Spinal cord (tissue), 10 donors: ENCODE measurements at places on chromosomes 7 and 10. TPM values are rescaled to one million over a fixed set of nuclear protein-coding genes. Genes with fewer than 3 reads are reported as not detected.

The MAPK8 gene
- 83.8 TPM for total RNA-seq

The BHLHA15 gene
- total RNA-seq: 0.99 TPM

The LZTS2 gene
- total RNA-seq: 27.8 TPM

The GHITM gene
- 204 TPM for total RNA-seq

The METTL27 gene
- 0.79 TPM for total RNA-seq

The GIMAP8 gene
- 8.8 TPM for total RNA-seq

The UBTD1 gene
- 4.6 TPM for total RNA-seq

The ADAM22 gene
- total RNA-seq: 27.2 TPM

The GDF2 gene
- not detected for total RNA-seq

The SLC18A3 gene
- 5.2 TPM for total RNA-seq

The PNLIPRP1 gene
- total RNA-seq: not detected

The DCLRE1C gene
- 13.4 TPM for total RNA-seq

The LAMTOR4 gene
- 59.2 TPM for total RNA-seq

The CCAR1 gene
- 62.9 TPM for total RNA-seq

The TLL2 gene
- 4.4 TPM for total RNA-seq

The IL2RA gene
- total RNA-seq: not detected

The UBE2D1 gene
- 12.0 TPM for total RNA-seq

The FFAR4 gene
- 0.06 TPM for total RNA-seq

The FAM200A gene
- total RNA-seq: 11.6 TPM

The C10orf67 gene
- 1.0 TPM for total RNA-seq

The LRRC61 gene
- total RNA-seq: 13.3 TPM

The EZH2 gene
- total RNA-seq: 17.2 TPM

The DNAH11 gene
- 7.5 TPM for total RNA-seq

The MACC1 gene
- total RNA-seq: 0.20 TPM

The FIGNL1 gene
- total RNA-seq: 28.7 TPM

The SFTPD gene
- 0.59 TPM for total RNA-seq

The CHST3 gene
- total RNA-seq: 28.4 TPM

The POLR2J2 gene
- 6.0 TPM for total RNA-seq

The RBM33 gene
- total RNA-seq: 31.9 TPM

The OR2A12 gene
- not detected for total RNA-seq

The PTPRN2 gene
- total RNA-seq: 18.1 TPM

The MNX1 gene
- 0.72 TPM for total RNA-seq

The RET gene
- 9.5 TPM for total RNA-seq

The CC2D2B gene
- total RNA-seq: 4.2 TPM

The TMEM270 gene
- not detected for total RNA-seq
